NCI-H1105 (cell line): ENCODE measurements at places on chromosomes 7 and 10.
A peak's percentile ranks its signal among the peaks of the same experiment; 100 is the strongest.

DNA sequence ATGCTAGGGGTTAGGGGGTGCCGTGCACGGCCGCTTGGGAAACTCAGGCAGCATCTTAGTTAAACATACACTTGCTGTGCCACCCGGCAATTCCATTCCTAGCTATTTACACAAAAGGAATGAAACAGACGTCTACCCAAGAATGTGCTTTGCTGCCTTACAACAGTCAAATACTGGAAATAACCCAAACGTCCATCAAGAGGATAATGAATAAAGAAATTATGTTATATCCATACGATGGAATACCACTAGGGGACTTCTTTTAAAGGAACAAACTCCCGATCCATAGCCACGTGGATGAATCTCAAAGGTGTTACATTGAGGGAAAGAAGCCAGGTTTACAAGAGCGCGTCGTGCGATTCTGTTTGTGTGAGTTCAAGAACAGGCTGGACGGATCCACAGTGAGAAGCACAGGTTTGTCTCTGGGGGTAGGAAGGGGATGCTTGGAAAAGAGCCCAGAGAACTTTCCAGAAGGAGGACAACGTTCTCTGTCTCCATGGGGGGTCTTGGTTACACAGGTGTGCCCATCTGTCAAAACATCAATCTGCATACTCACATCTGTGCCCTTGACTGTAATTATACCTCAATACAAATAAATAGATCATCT, 41.8 kb downstream of the STK32C start:
- DNase-seq: no peak

- DNase-seq: peak; percentile 12
Observed at GRCh38 chr10:71396711-71397295, at the start of gene CDH23. Gene CDH23 (plus strand): TSS chr10:71396920. CDS start chr10:71439832, 42,912 bp downstream.

- DNase-seq: no peak
Observed at GRCh38 chr7:127446842-127447241, 54.3 kb upstream of the ZNF800 start.

GRCh38 chr10:1354809-1355710, 298.9 kb downstream of the WDR37 start:
- DNase-seq: no peak

DNA sequence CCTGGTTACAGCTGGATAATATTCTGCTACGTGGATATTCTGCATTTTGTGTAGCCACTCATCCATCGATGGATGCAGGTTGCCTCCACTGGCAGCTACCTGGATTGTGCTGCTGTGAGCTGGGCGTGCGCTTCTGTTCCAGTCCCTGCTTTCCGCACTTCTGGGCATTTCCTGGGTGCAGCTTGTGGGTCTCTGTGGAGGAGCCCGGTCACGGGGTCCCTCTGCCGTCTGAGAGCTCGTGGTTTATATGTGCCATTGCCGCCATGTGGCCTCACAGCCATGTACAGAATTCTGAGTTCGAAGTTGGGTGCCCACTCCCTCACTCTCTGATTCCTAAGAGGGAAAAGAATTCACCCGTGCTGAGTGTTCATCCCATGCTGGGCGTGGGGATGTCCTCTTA, 38.3 kb downstream of the JAKMIP3 start:
- no peak for DNase-seq

DNA sequence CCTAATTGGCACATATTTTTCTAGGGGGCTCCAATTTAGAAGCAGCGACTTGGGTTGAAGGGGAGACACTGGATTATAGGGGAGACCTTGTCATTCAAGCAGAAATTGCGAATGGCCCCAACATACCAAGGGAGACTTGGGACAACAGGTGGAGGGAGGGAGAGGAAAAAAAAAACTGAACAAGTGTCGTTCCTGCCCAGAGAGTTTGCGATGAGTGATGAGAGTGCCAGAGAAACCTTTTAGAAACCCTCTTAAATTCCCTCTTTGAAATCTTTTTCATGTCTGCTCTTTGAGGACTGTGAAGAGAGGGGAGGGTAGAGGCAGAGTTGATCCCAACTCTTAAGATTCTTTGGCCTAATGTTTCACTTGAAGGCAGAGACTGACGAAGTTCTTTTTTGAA, 24.3 kb downstream of the RBM20 start:
- DNase-seq: no peak

DNA sequence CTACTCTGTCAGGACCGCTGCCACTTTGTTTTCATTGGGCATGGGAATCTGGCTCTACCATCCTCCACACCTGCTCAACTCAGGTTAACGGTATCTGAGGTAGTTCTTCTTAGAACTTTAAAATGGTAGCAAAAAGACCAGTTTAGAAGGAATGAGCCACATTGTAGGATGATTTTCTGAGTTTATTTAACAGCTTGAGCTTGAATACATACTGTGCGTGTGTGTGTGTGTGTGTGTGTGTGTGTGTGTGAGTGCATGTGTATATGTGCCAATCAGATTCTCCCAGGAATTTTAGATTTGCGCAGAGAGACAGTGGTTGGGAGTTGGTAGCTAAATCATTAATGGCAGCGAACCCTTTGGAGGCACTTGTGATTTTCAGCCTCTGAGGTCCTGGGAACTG, 81.4 kb downstream of the SPAG6 start:
- no peak for DNase-seq

DNA sequence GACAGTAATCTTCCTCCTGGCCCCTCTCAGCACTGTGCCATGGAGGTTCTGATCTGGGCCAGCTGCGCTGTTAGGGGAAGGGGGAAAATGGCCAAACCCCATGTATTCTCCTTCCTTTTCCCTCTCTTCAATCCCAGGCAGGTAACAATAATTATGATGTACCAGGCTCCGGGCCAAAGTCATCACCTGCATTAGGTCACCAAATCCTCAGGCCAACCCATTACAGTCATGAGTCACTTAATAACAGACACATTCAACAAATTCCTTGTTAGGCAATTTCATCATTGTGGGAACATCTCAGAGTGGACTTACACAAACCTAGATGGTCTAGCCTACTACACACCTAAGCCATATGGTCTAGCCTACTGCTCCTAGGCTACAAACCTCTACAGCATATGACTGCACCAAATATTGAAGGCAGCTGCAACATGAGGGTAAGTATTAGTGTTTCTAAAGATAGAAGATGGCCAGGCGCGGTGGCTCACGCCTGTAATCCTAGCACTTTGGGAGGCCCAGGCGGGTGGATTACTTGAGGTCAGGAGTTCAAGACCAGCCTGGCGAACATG, 2.2 kb upstream of the HSPB1 start:
- no peak for DNase-seq

- no peak for DNase-seq
Observed at GRCh38 chr7:57789130-57789529, 339.2 kb downstream of the ZNF716 start.

DNA sequence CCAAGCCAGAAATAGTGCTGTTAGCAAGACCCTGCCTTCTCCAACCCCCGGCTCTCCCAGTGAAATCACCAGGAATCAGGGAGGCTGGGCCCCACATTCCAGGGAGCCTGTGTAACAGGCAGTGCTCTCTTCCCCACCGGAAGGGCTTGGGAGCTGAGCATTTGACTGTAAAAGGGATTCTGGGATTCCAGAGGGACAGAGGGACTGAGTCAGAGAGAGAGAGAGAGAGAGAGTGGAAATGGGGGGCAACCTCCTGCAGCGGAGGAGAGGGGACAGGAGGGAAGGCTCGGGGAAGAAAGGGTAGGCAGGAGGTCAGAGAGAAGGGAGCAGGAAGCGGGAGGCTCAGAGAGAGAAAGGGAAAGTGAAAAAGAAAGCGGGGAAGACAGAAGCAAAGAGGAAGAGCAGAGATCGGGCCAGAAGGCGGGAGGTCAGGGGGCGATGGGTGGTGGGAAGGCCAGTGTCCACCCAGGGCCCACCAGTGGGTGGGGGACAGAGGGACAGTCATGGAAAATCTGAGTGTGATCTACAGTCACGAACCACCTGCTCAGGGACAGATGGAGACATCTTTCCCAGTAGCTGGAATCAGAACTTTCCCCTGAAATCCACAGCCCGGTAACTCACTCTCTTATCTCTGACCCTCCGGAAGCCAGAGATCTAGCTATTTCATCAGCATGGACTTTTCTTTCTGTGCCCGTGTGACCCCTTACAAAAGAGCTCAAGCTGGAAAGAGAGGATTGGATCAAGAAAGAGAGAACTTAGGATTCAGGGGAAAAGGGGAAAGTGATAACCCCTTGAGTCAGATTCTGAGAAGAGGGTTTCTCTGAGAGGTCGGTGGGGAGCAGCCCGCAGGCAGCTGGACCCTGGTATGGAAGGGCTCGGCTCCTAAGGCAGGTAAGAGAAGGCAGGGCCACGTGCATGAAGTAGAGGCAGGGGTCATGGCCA, 4.6 kb upstream of the SERPINE1 start:
- no peak for DNase-seq

- DNase-seq: no peak
Observed at GRCh38 chr10:111539246-111539645, 462.4 kb downstream of the ADRA2A start.

DNA sequence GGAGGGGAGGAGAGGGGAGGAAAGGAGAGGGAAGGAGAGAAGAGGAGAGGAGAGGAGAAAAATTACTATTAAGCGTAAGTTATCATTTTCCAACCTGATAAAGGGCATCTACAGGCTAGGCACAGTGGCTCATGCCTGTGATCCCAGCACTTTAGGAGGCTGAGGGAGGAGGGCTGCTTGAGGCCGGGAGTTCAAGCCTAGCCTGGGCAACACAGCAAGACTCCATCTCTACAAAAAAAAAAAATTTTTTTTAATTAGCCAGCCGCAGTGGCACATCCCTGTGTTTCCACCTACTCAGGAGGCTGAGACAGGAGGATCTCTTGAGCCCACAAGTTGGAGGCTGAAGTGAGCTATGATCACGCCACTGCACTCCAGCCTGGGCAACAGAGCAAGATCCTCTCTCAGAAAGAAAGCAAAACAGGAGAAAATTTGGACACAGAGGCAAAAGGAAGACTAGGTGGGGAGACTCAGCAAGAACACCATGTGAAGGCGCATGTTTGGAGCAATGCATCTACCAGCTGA, 35.2 kb upstream of the GTF2I start:
- no peak for DNase-seq

DNA sequence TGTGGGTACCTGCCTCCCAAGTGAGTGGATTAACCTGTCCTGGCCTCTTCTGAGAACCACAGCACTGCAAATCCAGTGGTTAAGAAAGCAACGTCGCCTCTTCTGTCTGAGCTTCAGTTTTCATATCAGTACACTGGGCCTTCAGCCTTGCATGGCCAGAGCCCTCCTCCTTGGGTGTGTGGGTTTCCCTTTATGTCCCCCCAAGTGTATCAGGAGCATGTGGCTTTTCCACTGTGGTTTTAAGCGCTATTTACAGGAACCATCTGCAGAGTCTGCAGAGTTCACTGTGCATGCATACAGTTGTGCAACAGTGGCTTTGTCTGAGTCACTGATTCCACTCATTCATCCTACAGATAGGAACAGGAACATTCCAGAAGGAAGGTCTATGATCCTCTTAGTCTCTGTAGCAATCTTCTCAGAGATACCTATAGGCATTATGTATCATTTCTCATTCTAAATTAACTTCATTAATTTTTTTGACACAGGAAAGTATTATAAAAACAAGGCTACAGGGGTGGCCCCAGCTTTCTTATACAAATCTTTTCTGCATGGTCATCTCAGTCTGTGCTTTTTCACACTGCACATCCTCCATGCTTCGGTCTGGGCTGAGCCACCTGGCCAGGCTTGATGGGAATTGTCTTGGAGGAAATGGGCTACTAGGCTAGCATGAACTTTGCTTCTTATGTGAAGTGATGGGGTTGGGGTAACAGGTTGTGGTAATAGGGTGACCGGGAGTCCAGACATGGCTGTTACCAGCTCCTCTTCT, 17.1 kb downstream of the MBL2 start:
- DNase-seq: no peak

GRCh38 chr7:11642276-11642675, 189.7 kb downstream of the THSD7A start:
- no peak for DNase-seq

DNA sequence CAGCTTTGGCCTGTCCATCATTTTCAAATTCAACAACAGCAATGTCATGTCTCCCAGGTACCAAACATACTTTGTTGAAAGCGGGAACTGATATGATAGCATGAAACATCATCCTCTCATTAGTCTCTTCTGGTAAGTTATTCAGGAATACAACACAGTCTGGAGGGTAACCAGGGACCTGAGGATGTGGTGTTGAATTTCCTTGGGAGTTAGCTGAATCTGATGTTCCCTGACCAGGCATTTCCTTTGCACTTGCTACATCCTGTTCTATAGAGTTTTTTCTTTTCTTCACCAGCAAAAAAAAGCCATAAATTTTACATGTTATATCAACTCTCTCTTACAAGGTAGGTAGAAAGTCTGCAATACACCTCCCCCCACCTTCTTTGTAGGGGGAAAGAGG, 97.8 kb upstream of the AFAP1L2 start:
- no peak for DNase-seq

DNA sequence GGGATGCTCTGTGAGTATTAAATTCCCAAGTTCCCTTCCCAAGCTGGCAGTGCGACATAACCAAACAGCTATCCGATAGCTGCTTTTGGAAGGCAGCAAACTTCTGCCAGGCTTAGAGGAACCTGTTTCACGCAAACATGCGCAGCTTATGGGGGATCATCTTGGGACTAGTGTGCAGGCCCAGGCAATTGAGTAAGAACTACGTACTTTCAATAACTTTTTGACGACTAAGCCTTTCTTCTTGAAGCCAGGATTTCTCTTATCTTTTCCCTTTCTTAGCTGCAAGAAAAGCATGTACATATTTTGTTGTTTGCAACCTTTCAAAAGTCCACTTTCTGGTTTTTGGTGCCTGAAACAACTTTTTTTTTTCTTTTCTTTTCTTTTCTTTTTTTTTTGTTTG, 28.7 kb upstream of the SEPHS1 start:
- DNase-seq: no peak

DNA sequence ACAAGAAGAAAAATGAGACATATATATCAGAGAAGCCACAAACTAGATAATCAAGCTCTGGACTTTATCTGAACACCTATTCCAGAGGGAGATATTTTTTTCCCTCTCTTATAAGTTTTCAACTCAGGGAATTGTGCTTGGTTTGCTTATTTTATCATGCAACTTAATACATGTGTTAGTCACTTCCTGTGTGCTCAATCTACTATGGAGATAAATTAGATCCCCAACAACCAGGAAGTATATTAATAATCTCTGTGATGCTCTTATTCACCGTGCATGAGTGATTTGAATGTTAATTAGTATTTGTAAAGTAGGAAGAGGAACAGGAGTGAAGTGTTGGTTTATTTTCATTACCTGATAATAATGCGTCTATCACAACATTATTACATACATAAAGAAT, 38.8 kb upstream of the ZNF365 start:
- DNase-seq: no peak
